ENCODE measurements at places on chromosomes 5 and 9.
A peak's percentile ranks its signal among the peaks of the same experiment; 100 is the strongest.

- DNase-seq: no peak
Measured at GRCh38 chr9:137465000-137465719, 6.0 kb upstream of the NSMF start.

- DNase-seq: peak; percentile 25
Measured at GRCh38 chr5:116068028-116068632, 16.7 kb upstream of the COMMD10 start.

GRCh38 chr5:142808878-142809598 lies 38.9 kb downstream of the ARHGAP26 start:
- no peak for DNase-seq

DNA sequence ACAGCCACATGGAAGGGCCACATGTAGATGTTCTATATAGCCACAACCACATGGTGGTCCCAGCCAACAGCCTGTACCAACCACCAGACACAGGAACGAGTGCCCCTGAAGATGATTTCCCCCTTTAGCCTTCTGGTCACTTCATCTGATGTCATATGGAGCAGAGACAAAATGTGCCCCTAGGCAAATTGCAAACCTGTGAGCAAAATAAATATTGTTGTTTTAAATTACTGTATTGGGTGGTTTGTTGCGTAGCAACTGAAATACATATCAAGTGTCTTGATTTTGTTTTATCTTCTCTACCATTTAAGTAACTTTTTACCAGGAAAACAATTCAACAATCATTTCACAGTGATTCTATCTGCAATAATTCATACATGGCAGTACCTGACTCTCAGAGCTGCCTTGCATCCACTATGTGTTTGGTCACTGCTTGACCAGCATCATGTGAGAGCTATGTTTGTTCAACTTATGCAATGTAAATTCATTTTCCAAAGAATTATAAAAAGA lies 142.5 kb upstream of the VLDLR start:
- no peak for DNase-seq

DNA sequence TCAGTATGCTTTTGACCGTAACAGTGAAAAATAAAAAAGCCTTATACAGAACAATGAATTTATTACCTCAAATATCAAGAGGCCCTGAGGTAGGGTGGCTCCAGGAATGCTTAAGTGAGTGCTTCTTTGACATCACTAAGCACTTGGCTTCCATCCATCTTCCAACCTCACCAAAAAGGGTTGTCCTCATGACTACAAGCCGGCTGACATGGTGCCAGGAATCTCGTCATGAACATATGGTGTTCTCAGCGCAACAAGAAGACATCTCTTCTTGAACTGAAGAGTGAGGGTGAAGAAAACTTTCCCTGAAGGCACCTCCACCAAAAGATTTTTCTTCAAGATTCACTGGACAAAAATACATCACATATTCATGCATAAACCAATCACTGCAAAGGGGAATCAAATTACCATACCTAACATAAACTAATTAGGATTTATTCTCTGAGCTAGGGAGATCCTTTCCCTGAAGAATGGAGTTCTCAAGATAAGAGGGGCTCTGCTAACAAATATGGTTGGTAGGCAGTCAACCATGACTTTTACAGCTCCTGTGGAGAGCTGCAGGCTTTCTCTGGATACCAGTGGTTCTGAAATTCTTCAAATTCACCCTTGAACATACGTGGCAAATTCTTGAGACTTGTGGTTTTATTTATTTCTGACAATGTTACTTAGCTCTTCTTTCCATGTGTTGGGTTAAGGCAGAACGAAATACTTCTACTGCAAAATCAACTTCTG lies 49.5 kb downstream of the AGXT2 start:
- no peak for DNase-seq

- no peak for DNase-seq
Measured at GRCh38 chr5:175215906-175216305, 228.1 kb downstream of the DRD1 start.

DNA sequence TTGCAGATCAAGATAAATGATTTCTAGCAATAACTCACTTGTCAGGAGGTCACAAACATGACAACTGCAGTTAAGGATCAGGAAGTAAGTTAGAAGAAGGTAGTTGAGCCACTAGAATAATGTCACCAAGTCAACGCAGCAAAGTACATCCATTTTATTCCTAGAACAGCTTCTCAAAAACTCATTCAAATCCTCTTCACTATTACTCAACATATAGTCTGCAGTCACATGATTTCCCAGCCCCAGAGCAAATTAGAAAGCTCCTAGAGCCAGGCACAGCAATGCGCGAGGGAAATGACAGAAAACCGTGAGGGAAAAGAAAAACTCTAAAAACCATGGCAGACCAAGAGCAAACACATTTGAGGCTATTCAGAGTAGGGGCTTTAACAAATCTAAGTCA lies 49.9 kb upstream of the ZNF622 start:
- no peak for DNase-seq

DNA sequence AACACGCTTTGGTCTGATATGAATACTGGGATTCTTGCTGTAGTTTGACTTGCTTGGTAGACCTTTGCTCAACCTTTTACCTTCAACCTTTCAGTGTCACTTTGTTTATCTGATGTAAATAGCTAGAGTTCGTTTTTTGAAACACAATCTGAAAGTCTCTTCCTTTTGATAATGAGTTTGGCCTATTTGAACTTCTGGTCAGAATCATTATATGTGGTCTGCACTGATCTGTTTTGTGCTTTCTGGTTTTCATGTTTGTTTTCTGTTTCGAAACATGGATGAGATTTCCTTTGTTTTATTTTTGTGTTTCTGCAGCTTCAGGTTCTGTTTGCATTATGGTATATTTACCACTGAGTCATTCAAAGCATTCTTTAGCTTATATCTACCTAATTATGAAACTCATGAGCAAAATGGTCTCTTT lies 217.5 kb downstream of the GABBR2 start:
- no peak for DNase-seq

- DNase-seq: peak; percentile 90
Measured at GRCh38 chr5:32612134-32612888, 27.0 kb downstream of the SUB1 start.

DNA sequence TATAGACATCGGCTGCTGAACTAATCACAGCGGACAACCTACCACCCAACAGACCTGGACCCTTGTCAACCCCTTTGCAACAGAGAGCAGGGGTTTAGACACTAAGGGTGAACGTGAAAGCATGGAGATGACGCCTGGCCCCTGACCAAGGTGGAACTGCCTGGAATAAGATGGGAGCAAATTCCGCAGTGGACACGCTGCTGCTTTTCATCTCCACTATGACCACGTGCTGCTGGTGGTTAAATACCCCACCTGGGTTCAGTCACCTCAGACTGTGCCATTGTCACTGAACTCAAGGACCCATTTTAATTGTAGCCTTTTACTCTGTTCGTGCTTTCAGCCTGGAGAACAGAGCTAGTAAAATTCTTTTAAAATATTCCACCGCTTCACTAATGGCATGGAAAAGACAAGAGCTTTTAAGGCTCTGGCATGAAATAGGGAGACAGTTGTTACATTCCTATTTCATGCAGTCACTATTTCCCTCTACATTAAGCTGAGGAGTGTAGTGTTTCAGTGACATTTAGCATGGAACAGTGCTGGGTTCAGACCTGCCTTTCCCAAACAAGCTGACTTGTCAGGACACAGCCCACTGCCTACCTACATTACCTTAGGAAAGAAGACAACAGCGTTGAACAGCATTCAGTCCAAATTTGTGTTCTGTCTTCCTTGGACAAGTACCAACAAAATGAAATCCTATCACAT lies 96.8 kb downstream of the ANKRD18B start:
- no peak for DNase-seq

- DNase-seq: peak; percentile 8
Measured at GRCh38 chr9:115593587-115594091, 475.7 kb upstream of the TNC start.

DNA sequence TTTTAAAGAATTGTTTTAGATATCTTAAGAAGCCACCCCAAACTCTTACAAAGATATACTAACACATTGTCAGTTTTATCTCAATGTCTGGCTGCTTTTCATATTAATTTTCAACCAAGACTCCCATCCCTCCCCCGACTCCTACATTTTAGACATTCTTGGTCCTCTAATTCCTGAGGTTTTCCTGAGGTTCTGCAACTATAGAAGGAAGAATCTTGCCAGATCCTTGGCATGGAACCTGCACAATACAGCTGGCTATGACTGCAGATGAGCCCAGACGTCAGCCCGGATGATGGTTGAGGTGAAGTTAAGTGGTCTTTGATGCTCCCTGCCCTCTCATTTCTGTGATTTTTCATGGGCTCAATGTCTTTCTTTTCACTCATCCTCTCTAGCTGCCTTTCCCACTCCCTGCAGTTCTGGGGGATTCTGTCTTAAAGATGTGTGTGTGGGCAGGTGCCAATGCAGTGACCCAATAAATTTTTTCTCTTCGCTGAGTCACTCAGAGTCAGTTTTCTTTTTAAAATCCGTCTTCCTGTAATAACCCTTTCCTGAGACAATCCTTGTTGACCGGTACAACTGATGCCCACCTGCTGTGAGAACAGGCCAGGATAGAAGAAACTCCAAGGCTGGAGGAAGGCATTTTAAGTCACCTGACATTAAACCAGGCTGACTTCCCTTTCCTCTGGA lies 237.8 kb upstream of the GAS1 start:
- no peak for DNase-seq

- DNase-seq: no peak
Measured at GRCh38 chr5:134450374-134450773, 38.7 kb upstream of the CDKN2AIPNL start.

GRCh38 chr5:137572042-137572695 lies 73.0 kb upstream of the SPOCK1 start:
- DNase-seq: no peak

GRCh38 chr9:97300586-97300985 lies 6.9 kb upstream of the CCDC180 start:
- no peak for DNase-seq

- no peak for DNase-seq
Measured at GRCh38 chr9:81902626-81903025, 25.6 kb upstream of the SPATA31D4 start.

DNA sequence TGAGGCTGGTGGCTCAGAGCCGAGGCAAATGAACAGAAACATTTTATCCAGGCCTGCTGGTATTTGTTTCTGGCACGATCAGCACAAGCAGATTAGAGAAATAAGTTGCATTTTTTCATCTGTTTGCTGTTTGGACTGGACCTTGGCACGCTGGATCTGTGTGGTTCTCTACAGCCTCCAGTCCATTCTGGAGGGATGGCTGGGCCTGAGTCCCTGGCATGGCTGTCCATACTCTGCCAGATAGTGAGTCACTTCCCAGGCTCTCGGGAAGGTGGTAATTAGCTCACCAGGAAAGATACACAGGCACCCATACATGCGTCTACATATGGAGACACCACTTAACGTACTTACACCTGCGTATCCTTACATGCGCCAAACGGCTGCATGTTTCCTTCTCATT lies 78.6 kb downstream of the SPRY4 start:
- DNase-seq: no peak

DNA sequence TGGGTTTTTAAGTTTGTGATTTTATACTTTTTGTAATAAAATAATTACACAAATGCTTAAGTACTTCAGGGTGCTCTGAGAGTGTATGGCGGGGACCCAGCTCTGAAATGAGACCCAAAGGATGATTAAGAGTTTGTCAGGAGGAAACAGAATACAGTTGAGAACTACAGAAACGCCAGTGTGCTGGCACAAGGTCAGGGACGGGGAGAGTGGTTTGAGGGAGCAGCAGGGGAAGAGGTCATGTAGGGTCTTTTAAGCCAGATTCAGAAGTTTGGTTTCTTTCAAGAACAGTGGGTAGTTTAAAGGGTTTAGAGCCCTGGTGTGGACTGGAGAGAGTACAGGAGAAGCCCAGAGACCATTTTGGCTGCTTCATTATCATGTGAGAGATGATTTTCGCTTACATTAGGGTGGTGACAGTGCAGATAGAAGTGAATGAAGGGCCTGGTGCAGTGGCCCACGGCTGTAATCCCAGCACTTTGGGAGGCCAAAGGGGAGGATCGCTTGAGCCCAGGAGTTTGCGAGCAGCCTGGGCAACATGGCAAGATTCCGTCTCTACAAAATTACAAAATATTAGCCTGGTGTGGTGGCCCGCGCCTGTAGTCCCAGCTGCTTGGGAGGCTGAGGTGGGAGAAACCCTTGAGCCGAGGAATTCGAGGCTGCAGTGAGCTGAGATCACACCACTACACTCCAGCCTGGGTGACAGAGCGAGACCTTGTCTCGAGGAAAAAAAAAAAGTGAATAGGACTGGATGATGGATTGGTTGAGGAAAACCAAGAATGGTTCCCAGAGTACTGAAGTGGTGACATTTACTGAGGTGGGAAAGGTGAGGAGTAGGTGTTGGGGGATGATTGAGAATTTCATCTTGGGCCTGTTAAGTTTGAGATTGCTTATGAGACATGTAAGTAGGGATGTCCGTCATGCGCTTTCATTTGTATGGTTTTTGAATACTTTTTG lies 1.4 kb upstream of the ETF1 start:
- DNase-seq: no peak

DNA sequence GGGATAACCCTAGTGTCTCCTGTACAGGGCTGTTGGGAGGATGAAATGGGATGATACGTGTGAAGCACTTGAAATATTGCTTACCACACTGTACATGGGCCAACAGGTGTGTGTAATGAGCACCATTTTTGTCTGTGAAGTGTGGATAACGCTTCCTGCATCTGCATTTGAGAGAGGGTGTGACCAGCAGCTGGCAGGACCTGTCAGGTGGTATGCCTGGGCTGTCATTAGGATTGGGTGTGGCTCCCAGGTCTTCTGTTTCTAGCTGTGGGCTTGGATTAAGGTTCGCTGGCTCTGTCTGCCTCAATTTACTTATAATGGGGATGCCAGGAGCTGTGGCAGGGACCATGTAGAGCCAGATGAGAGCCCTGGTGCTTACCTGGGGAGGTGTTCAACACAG lies 74.4 kb downstream of the PRRT1B start:
- no peak for DNase-seq

- no peak for DNase-seq
Measured at GRCh38 chr9:29475471-29475870, 1902.2 kb upstream of the C9orf72 start.

GRCh38 chr5:94240596-94240992 lies 377.8 kb downstream of the KIAA0825 start:
- DNase-seq: no peak

DNA sequence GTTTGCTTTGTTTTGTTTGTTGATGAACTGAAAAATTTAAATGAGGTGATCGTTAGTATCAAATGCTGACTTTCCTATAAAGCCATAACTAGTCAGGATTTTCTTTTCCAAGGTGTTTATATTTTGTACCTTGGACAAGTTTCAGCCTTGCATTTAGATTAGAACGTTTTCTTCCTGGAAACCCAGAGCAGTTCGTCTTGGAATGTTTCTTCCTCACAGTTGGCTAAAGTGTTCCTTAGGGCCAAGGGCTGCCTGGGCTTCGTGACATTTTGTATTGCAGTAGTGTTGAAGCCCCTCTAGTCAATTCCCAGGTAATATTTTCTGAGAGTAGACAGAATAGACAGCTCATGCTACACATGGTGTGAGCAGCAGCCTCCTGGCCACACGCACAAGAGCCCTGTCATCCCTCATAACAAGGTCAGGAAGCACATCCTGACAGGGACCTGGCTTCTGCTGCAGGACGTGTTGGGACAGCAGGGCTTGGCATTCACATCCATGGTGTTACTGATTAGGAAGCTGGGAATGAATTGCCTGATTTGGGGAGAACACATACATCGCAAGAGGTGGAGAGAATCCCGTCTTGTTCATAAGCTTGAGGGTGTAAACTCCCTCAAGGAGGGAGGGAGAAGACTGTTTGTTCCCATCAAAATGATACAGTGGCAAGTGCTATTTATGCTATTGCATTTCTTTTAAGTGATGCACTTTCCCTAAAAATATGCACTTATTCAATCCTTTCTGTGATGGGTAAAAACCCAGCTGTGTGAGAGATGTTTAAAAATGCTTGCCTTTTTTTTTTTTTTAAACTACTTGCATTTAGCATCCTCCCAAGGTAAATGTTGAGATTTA lies 31.7 kb downstream of the FUBP3 start:
- no peak for DNase-seq

Measured in NCI-H2081 (cell line).